Naive thymus-derived CD4-positive, alpha-beta T cell (primary cell): ENCODE measurements at places on chromosomes 7 and 10.

DNA sequence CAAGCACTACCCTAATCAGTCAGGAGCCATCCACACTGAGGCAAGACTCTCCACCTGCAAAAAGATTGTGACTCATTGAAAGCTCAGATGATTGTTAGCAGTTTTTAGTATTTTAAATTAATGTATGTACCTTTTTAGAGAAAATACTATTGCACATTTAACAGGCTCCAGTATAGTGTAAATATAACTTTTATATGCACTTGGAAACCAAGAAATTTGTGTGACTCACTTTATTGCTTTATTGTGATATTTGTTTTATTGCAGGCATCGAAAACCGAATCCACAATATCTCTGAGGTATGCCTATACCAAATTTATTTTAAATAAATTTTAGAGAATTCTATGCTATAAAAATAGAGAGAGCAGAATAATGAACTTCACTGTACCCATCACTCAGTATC lies 122.0 kb downstream of the TEX36 start:
- DNase-seq: no peak

- DNase-seq: no peak
These were observed 43.8 kb downstream of the ADAMTS14 start for GRCh38 chr10:70715853-70716795.

DNA sequence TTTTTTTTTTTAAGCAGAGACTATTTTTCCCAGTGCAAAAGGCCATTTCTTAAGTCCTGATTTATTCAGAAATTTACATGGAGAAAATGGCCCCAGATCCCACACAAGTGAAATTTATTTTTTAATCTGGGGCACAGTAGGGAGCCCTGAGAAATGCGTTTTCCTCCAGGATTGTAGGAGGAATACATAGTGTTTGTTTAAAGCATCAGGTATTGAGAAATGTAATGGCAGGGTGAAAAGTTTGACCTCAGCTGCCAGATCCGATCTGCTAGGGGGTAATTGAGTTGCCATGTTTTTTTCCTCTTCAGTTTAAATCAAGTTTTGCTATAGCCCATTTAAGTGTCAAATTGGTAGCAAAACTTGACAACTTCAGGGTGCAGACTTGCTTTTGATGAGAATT lies 110.0 kb downstream of the LRMDA start:
- DNase-seq: no peak

DNA sequence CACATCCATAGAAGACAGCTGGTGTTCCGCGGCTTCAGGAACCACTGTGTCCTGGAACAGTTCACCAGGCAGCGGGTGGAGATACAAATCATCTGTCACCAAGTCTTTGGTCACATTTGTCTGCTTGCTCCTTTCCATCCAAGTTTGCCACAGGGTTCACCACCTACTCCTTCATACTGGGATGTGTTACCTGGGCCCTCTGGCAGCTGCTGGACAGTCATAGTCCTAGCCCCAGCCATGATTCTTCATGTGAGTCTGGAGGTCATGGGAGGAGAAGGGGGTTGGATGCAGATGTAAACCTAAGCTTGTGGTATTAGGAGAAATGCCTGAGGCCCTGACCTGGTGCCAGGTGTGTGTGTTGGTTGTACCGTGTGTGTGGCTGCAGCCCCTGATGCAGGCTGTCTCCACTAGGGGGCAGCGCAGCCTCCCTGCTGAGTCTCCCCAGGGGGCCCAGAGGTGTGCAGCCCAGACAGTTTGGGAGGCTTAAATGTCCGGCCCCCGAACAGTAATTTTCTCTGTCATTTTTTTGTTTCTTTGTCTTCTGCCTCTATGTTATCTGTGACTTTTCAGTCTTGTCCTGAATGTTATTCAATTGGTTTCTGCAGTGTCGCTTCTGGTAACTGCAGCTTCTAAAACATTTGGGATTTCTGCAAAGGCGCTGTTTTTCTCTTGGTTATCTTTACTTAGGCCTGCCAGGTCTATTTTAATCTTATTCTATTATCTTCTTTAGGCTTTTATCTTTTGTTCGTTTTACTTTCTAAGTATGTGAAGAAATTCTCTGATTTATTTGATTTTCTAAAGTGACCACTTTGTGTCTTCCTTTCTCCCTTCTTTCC lies 14.8 kb downstream of the NPS start:
- DNase-seq: no peak

- no peak for DNase-seq
These were observed 154.7 kb downstream of the PTPN20 start for GRCh38 chr10:47065903-47066302.

GRCh38 chr10:103504181-103504783 lies 10.8 kb downstream of the NEURL1 start:
- no peak for DNase-seq

DNA sequence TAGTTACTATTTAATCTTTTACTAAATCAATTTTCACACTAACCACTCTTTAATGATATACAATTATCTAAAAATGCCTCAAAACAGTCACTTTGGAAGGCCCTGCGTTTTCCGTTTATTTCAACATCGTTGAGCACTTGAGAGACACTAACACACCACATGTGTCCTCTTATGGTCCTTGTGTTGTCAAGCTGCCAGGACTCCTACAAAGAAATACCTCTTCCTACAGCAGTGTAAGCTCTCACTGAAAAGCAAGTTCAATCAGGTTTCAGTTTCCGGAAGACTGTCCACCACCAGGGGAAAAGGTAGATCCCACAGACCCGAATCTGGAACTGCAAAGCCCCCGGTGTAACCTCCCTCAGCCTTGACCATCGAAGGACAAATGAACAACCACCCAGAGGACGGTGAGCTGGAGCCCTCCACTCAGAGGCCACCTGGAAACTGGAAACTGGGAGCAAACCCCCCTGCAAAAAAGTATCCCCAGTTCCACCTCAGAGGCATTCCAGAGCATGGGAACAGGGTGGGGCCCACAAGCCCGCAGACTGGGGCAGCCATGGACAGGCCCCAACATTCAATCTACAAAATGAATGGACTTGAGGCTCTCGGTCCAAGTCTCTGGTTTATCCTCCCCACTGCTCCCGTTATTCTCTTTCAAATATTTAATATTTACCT lies 37.6 kb downstream of the KCNH2 start:
- no peak for DNase-seq

- DNase-seq: no peak
These were observed 609.4 kb upstream of the PCDH15 start for GRCh38 chr10:55410415-55410885.

DNA sequence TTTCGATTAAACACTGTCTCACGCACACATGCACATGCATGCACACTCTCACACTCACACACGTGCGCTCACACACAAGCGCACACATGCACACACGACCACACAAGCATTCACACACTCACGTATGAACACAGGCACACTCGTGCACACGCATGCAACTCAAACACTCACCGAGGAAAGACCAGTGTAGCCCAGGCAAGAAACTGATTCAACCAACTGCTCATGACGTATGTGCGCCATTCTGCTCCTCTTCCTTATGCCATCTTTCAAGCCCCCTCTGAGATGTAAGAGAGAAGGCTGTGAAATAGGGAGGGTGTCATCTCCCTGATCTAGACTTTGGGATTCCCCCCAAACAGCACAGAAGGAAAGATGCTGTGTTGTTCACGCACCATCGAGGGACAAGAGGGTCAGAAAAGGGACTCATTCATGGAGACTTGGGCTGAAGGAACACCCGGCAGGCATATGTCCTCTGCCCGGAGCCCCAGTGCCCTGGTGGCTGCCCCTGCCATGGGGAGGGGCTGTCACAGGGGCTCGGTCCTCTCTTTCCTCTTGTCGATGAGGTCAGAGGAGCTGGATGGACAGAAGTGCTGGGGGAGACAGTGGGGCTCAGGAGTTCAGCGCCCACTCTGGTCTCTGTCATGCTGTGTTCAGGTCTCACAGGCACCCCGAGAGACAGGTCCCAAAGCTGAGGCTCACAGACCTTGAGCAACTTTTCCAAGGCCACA lies 130.1 kb upstream of the SHH start:
- DNase-seq: no peak

GRCh38 chr7:123410273-123410904 lies 124.0 kb downstream of the IQUB start:
- no peak for DNase-seq

GRCh38 chr10:8628351-8628750 lies 573.9 kb downstream of the GATA3 start:
- DNase-seq: no peak

GRCh38 chr7:651032-651728 lies 75.3 kb upstream of the DNAAF5 start:
- peak; percentile 12 for DNase-seq

GRCh38 chr7:110775046-110775445 lies 315.9 kb upstream of the LRRN3 start:
- no peak for DNase-seq

DNA sequence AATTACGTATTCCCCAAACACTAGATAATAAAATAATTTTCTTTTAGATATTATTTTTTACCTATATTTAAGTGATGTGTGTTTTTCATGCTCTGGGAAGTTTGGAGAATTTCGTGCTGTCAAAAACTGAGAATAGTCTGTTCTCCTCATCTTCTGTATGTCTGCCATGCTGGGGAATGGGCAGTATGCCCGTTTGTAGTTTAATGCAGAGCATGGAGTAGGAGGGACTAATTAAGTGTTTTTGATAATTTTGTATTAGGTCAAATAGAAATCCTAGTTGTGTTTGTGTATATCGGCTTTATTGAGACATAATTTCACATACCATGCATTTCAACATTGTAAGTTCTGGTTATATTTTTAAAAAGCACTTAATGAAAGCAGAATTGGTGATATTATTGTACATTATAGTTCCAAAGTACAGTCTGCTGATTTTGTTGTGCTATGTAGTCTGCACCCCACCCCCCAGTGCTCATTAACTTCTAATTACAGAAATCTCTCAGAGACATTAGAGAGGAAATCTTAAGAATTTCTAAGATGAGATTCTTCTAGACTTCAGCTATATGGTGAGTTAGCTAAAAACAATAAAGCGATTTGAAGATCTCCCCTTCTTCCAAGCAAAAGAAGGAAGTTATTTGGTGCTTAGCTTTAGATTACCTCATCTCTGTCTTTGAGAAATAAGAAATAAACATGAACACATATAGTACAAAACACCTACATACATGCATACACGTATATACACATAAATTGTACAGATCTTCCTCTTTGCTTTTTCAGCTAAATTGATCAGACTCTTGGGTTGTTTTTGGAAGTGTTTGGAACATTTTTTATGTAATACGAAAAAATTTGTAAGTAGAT lies 22.2 kb downstream of the ZRANB1 start:
- DNase-seq: no peak

DNA sequence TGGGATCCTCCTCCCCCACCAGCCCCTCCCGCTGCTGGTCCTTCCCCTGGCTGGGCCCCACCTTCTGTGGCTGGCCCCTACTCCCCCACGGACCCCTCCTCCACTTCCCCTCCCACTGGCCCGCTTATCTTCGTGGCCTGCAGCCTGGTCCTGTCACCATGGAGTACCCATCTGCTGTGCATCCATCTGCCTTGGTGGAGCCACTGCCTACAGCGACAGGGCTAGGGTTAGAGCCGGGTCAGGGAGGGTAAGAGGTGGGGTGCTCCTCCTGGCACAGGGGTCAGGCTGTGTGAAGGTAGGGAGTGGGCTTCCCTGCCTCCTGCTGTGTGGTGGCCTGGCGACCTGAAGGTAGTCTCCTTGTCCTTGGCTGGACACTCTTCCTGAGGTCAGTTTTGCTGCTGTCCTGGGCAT lies 5.2 kb downstream of the ADCY1 start:
- DNase-seq: no peak

- DNase-seq: no peak
These were observed 133.1 kb downstream of the MAPK8 start for GRCh38 chr10:48439581-48440041.

- no peak for DNase-seq
These were observed 45.4 kb downstream of the TMEM229A start for GRCh38 chr7:123987445-123987844.

- no peak for DNase-seq
These were observed 999.7 kb downstream of the NRG3 start for GRCh38 chr10:82874671-82875070.

DNA sequence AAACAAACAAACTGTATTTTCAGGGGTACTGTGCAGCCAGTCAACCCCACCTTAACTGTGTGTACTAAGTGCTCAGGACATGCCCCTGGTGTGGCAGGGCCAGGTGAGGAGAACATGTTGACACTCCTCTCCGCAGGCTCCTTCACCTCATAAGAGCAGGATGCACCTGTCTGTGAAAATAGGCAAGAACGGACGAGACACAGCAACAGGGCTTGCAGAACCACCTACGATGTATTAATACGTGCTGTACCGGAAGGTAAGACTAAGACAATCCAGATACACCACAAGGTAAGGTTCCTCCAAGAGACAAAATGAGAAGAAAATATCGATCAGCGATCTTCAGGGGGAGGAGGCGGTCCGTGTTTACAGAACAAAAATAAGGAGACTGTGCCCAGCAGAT lies 65.8 kb upstream of the CAMK2B start:
- no peak for DNase-seq

DNA sequence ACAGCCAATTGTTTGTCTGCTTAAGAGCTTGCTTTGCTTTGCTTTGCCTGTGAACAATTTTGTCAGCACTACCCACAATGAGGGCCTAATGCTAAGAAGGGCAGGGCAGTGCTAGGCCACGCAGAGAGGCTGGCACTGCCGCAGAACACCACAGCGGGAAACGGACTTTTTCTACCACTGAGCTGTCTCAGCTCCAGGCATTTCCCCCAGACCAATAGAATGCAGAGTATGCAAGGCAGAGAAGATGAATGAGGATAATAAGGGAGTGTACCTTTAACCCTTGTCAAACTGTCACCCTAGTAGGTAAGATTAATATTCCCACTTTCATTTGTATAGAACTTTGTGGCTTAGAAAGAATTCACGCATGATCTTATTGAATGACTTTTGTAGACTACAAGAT lies 104.5 kb downstream of the SH3PXD2A start:
- no peak for DNase-seq

DNA sequence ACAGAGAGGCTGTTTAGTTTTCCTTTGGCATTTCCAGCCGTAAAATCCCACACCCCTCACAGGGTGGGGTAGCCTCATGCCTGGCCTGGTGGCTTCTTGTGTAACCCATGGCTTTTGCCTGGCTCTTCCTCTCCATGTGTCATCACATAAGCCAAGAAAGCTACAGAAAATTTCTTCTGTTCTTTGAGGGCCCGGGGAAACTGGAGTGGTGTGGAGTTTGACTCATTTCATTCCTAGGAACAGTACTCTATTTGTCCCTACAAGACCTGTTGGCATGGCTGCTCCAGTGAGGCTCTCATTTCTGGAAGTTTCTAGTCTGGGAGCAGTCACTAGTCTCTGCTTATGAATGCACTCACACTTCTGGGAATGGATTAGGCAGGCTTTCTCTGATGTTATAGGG lies 523.9 kb downstream of the SUGCT start:
- no peak for DNase-seq

DNA sequence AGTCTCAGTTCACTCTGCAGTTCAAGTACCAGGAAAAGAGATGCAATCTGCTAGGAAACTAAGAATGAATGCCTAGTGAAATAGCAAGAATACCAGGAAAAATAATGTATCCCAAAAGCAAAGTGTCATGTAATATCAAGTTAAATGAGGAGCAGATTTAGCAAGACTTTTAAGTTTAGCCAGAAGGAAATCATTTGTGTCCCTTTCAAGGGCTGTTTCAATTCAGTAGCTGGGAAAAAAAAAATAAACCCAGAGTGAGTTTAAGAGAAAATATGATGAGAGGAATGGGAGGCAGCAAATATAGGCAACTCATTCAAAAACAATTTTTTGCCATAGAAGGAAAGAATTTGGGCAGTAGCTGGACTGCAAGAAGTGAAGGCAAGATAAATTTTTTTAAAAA lies 135.8 kb downstream of the DGKB start:
- DNase-seq: no peak
